Body of pancreas (tissue), 4 donors: ENCODE measurements at places on chromosomes 5 and 9. TPM values are rescaled to one million over a fixed set of nuclear protein-coding genes. Genes with fewer than 3 reads are reported as not detected.
A peak's percentile ranks its signal among the peaks of the same experiment; 100 is the strongest.

The FAM193B gene
- 79.9 TPM for total RNA-seq

The PCDHA10 gene
- total RNA-seq: 3.1 TPM

The ADRB2 gene
- total RNA-seq: 1.6 TPM

The IRX2 gene
- total RNA-seq: 1.3 TPM

The MLANA gene
- not detected for total RNA-seq

The ZNG1E gene
- total RNA-seq: 52.4 TPM

The CER1 gene
- total RNA-seq: 2.0 TPM

The TIFAB gene
- total RNA-seq: not detected

The CEMIP2 gene
- 28.3 TPM for total RNA-seq

The C9orf50 gene
- not detected for total RNA-seq

- H3K36me3 ChIP-seq: no peaks in the 10 kb centered on the region
- H3K4me3 ChIP-seq: no peak overlapping the region
- no peaks in the 10 kb centered on the region for H3K27me3 ChIP-seq
- H3K27ac ChIP-seq: peak overlapping the region; percentile 13
These were observed 10.4 kb downstream of the FREM1 start for GRCh38 chr9:14899815-14900193.

DNA sequence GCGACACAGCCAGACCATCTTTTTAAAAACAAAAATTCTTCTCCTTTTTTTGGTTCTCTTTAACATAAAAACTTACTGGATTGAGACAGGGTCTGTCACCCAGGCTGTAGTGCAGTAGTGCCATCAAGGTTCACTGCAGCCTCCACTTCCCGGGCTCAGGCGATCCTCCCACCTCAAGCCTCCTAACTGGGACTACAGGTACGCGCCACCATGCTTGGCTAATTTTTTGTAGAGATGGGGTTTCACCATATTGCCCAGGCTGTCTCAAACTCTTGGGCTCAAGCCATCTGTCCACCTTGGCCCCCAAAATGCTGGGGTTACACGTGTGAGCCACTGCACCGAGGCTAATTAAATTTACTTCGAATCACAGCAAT lies 13.8 kb downstream of the HNRNPK start:
- peaks cover 22% of the 10 kb centered on the region for H3K36me3 ChIP-seq
- no peak for DNase-seq
- no peak overlapping the region for H3K4me3 ChIP-seq
- no peak overlapping the region for H3K27ac ChIP-seq
- H3K4me1 ChIP-seq: no peaks in the 10 kb centered on the region
- no peaks in the 10 kb centered on the region for H3K27me3 ChIP-seq

DNA sequence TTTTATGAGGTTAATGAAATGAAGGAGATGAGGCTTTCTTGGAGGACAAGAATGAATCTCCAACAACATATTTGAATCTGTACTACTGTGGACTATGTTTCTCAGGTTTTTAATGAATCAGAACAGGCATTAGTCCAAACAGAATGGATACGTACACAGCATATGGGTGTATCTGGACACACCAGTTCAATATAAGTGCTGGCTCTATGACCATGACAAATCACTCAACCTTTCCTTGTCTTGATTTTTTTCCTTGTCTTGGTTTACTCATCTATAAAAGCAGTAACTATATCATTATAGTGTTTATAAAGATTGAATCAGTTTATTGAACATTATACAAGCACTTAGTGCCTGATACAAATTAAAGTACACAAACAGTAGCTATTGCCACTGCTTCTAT lies 104.1 kb downstream of the AP3B1 start:
- H3K27me3 ChIP-seq: no peaks in the 10 kb centered on the region
- H3K36me3 ChIP-seq: no peaks in the 10 kb centered on the region
- DNase-seq: no peak

- no peak for DNase-seq
- H3K27me3 ChIP-seq: no peaks in the 10 kb centered on the region
- peaks cover 2% of the 10 kb centered on the region for H3K36me3 ChIP-seq
- no peak overlapping the region for H3K27ac ChIP-seq
These were observed 37.2 kb downstream of the TLE1 start for GRCh38 chr9:81652058-81652687.

- no peak overlapping the region for H3K27ac ChIP-seq
- no peaks in the 10 kb centered on the region for H3K4me1 ChIP-seq
- DNase-seq: no peak
- H3K36me3 ChIP-seq: no peaks in the 10 kb centered on the region
- no peak overlapping the region for H3K4me3 ChIP-seq
- no peaks in the 10 kb centered on the region for H3K27me3 ChIP-seq
These were observed 27.3 kb upstream of the MUSK start for GRCh38 chr9:110641293-110641692.

- peaks cover 28% of the 10 kb centered on the region for H3K4me1 ChIP-seq
- H3K36me3 ChIP-seq: peaks cover 20% of the 10 kb centered on the region
- no peak overlapping the region for H3K4me3 ChIP-seq
- H3K27me3 ChIP-seq: no peaks in the 10 kb centered on the region
- H3K27ac ChIP-seq: no peak overlapping the region
These were observed 1.7 kb downstream of the FBXW5 start for GRCh38 chr9:136942881-136943230.

DNA sequence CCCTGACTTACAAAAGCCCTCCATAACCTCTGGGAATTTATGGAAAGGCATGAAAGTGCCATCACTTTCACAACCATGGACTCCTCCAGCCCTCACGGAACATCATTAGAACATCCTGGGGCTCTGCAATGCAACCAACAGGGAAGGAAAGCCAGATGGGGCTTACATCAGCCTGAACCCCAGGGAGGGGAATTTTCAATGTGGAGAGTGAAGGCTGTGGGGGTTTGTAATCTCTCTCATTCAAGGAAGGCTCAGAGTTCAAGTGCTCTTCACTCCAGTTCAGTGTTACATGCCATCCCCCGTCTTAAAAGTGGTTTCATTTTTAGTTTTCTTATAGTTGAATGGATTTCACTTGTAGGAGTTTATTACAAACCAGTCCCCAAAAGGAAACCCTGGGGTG lies 5.7 kb downstream of the SPRY4 start:
- peaks cover 8% of the 10 kb centered on the region for H3K4me1 ChIP-seq
- DNase-seq: no peak
- H3K4me3 ChIP-seq: no peak overlapping the region
- H3K36me3 ChIP-seq: no peaks in the 10 kb centered on the region
- H3K27me3 ChIP-seq: no peaks in the 10 kb centered on the region

DNA sequence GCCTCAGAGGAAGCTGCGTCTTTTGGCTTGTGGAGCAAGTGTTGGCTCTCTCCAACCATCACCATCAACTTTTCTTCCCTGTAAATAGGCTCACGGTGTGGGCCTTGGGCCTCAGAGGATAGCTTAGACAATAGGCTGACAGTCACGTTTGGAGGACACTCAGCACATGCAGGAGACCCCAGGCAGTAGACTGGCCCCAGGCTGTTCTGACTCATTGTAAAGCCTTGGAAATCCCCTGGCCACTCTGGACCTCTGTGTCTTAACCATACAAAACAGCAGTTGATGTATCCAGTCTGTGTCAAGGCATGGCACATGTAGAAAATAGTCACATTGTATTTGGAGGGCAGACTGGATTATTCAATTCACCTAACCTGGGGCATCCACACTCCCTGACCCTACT lies 18.6 kb downstream of the CD74 start:
- no peak overlapping the region for H3K4me3 ChIP-seq
- H3K27ac ChIP-seq: no peak overlapping the region
- H3K36me3 ChIP-seq: no peaks in the 10 kb centered on the region
- H3K4me1 ChIP-seq: no peaks in the 10 kb centered on the region

DNA sequence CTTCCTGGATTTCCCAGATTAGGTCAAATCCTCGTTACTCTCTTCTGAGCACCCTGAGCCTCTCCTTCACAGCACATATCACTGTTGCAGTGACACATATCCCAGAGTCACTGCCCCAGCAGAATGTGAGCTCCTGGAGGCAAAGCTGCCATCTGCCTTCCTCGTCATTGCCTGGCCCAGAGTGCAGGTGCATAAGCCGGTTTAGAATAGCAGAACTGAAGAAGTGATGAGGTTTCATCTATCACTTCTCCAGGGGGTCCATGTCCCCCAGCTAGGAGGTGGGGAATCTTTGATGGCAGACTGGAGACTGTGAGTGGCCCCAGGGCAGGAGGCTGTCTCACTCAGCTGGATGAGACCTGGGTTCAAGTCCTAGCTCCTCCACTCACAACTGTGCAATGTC lies 25.8 kb downstream of the NIPAL4 start:
- no peak overlapping the region for H3K4me3 ChIP-seq
- peaks cover 13% of the 10 kb centered on the region for H3K4me1 ChIP-seq
- no peaks in the 10 kb centered on the region for H3K27me3 ChIP-seq
- no peak for DNase-seq
- H3K36me3 ChIP-seq: no peaks in the 10 kb centered on the region
- no peak overlapping the region for H3K27ac ChIP-seq

DNA sequence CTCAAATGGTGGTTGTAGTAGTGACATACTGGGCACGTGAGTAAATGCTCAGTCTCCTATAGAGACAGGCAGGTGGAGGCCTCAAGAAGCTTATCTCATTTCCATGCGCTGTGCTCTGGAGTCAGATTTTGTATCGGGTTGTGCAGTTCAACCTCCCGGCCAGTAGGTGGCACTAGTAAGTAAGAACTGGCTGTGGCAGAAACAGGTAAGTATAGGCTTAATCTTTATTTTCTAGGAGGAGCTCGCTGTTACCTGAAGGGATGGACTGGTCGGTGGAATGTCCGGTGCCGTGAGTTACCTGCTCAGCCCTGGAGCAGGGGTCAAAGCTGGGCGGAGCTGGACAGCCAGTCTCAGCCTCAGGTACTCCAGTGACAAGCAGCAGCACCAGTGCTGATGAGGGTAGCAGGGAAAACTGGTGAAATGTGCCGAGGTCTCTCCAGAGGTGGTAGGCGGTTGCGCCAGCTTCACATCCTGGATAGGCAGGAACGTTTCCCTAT lies 880.1 kb upstream of the SEMA6A start:
- peak overlapping the region; percentile 43 for H3K4me3 ChIP-seq
- no peaks in the 10 kb centered on the region for H3K4me1 ChIP-seq
- no peaks in the 10 kb centered on the region for H3K36me3 ChIP-seq
- peak; percentile 77 for DNase-seq
- peak overlapping the region; percentile 42 for H3K27ac ChIP-seq

DNA sequence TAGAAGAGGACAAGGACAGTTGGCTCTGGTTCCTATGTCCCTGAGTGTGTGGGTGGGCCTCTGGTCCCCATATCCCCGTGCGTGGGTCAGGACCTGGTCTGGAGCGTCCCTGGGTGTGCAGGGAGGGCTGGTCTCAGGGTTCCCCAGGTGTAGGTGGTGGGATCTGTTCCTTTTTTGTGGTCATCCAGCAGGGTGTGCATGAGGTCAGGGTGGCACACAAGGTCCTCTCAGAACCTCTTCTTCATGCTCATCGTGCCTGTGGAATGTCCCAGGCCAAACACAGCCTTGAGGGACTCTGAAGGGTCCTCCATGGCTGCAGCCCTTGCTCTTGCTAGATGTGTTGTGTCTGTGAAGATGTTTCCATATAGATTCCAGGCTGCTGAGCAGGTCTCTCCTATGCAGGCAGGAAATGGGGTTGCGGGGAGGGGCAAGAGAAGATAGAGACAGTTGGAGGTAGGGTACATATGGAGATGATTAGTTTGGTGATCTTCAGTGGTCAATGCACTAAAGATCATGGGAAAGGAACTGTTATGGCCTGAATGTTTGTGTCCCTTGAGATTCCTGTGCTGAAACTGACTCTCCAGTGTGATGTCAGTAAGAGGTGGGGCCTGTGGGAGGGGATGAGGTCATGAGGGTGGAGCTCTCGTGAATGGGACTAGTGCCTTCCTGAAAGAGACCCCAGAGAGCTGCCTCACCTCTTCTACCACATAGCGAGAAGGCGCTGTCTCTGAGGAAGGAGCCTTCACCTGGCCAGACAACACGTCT lies 53.1 kb downstream of the NXNL2 start:
- no peaks in the 10 kb centered on the region for H3K4me1 ChIP-seq
- no peaks in the 10 kb centered on the region for H3K36me3 ChIP-seq
- no peaks in the 10 kb centered on the region for H3K27me3 ChIP-seq

DNA sequence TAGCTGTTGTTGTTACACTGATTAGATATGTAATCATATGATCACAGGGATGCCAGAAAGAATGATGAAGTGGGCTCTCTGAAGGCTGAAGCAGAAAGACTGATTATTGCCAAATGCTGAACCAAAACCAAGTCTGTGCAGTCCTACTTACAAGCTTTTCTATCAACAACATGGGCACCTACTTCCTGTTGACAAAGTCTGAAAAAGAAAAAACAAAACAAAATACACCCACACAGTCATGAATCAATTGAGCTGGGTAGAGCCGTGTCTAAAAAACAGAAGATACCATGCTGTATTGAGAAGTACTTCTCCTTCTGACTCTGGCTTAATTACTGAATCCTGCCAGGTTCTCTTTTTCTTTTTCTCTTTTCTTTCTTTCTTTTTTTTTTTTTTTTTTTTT lies 363.4 kb downstream of the RAB3C start:
- no peak for DNase-seq
- no peaks in the 10 kb centered on the region for H3K36me3 ChIP-seq
- H3K4me3 ChIP-seq: no peak overlapping the region
- no peak overlapping the region for H3K27ac ChIP-seq
- H3K4me1 ChIP-seq: peaks cover 7% of the 10 kb centered on the region

DNA sequence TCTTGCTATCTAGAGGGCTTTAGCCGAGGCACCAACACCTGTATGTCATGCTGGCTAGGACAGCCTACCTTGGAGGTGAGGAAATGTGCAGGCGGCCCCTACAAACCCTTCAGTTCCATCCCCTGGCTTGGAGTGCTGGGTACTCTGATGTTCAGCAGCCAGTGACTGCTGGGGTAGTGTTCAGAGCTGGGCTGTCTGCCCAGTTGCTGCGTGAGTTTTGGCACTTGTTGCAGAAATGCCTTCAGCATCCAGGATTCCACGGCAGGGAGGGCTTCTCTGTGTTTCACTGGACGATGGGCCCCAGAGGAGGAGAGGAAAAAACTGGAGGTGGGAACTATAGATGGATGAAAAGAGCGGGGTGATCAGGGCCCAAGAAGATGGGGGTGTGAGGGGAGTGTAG lies 10.4 kb downstream of the SWI5 start:
- peaks cover 2% of the 10 kb centered on the region for H3K36me3 ChIP-seq
- no peaks in the 10 kb centered on the region for H3K4me1 ChIP-seq
- DNase-seq: no peak
- H3K27ac ChIP-seq: no peak overlapping the region

GRCh38 chr5:66710557-66711088 lies 114.4 kb downstream of the MAST4 start:
- H3K4me1 ChIP-seq: no peaks in the 10 kb centered on the region
- no peaks in the 10 kb centered on the region for H3K27me3 ChIP-seq

GRCh38 chr9:12696931-12697622 lies 3.9 kb downstream of the TYRP1 start:
- no peak for DNase-seq
- no peak overlapping the region for H3K4me3 ChIP-seq

- no peaks in the 10 kb centered on the region for H3K36me3 ChIP-seq
- no peak for DNase-seq
- H3K27me3 ChIP-seq: no peaks in the 10 kb centered on the region
- H3K4me1 ChIP-seq: peaks cover 16% of the 10 kb centered on the region
- H3K4me3 ChIP-seq: no peak overlapping the region
These were observed 12.0 kb upstream of the WDR38 start for GRCh38 chr9:124841075-124841821.
